ENCODE measurements at places on chromosomes 5 and 9. TPM values are rescaled to one million over a fixed set of nuclear protein-coding genes. Genes with fewer than 3 reads are reported as not detected.
A peak's percentile ranks its signal among the peaks of the same experiment; 100 is the strongest.

Gene LECT2
- total RNA-seq = not detected

DNA sequence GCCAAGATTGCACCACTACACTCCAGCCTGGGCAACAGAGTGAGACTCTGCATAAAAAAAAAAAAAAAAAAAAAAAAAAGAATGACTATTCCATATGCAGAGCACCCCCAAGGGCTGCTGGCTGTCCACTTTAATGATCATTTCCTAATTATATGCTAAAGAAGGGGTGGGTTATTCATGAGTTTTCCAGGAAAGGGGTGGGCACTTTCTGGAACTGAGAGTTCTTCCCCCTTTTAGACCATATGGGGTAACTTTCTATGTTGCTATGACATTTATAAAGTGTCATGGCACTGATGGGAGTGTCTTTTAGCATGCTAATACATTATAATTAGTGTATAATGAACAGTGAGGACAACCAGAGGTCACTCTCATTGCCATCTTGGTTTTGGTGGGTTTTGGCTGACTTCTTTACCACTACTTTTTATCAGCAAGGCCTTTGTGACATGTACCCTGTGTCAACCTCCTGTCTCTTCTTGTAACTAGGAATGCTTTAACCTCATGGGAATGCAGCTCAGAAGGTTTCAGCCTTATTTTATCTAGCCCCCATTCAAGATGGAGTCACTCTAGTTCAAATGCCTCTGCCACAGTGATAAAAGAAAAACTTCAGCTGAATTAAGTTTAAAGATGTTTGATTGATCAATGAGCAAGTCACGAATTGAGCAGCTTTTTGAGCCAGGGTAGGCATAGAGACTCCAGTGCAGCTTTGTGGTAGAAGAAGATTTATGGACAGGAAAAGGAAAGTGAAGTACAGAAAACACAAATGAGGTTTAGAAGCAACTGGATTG, 7.1 kb upstream of the NANS start:
- H3K4me1 ChIP-seq = peaks cover 28% of the 10 kb centered on the region
- no peaks in the 10 kb centered on the region for H3K36me3 ChIP-seq
- no peak overlapping the region for H3K4me3 ChIP-seq

Gene RANBP17
- not detected for total RNA-seq

DNA sequence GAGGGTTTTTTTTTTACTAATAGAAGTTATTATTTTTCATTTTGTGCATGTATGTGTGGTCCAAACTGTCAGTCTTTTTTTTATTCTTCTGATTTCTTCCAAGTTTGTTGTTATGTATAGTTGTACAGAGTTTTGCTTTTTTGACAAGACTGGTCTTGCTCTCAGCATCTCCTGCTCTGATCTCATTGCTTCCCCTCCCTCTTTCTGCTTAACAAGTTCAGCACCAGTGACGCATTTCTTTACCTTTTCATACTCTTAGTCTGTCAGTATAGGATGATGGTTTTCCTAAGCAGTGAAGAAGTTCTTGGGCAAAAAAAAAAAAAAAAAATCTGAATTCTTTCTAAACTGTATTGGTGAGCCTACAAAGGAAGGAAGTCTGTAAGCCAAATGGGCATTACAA, 135.1 kb downstream of the CD180 start:
- no peaks in the 10 kb centered on the region for H3K36me3 ChIP-seq
- no peak overlapping the region for H3K27ac ChIP-seq
- peaks cover 7% of the 10 kb centered on the region for H3K4me1 ChIP-seq
- H3K4me3 ChIP-seq = no peak overlapping the region
- DNase-seq = no peak
- H3K27me3 ChIP-seq = no peaks in the 10 kb centered on the region

- no peak overlapping the region for H3K4me3 ChIP-seq
- no peak for DNase-seq
- no peaks in the 10 kb centered on the region for H3K4me1 ChIP-seq
- no peaks in the 10 kb centered on the region for H3K27me3 ChIP-seq
- H3K36me3 ChIP-seq = no peaks in the 10 kb centered on the region
These were observed 25.8 kb upstream of the COL15A1 start for GRCh38 chr9:98917746-98918487.

Gene PAEP
- total RNA-seq = 0.75 TPM

Gene PRPF4
- 49.0 TPM for total RNA-seq

DNA sequence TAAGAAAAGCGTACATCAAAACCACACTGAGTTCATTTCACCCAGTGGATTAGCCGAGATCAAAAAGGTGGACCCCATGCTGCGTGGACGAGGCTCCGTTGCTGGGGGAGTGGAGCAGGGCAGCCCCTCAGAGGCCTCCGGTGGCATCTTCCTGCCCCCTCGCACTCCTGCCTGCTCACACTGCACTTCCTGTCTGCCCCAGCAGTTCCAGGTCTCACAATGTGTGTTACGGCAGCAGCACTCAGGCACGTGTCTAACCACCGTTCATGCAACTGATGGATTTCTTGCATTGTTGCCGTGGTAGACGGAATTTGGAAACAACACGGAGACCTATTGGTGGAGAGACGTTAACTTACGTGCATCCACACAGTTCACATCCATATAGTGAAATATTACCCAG, 196.6 kb upstream of the OTULINL start:
- DNase-seq = no peak
- H3K27ac ChIP-seq = no peak overlapping the region
- H3K4me1 ChIP-seq = no peaks in the 10 kb centered on the region
- H3K36me3 ChIP-seq = peaks cover 85% of the 10 kb centered on the region
- H3K27me3 ChIP-seq = no peaks in the 10 kb centered on the region

DNA sequence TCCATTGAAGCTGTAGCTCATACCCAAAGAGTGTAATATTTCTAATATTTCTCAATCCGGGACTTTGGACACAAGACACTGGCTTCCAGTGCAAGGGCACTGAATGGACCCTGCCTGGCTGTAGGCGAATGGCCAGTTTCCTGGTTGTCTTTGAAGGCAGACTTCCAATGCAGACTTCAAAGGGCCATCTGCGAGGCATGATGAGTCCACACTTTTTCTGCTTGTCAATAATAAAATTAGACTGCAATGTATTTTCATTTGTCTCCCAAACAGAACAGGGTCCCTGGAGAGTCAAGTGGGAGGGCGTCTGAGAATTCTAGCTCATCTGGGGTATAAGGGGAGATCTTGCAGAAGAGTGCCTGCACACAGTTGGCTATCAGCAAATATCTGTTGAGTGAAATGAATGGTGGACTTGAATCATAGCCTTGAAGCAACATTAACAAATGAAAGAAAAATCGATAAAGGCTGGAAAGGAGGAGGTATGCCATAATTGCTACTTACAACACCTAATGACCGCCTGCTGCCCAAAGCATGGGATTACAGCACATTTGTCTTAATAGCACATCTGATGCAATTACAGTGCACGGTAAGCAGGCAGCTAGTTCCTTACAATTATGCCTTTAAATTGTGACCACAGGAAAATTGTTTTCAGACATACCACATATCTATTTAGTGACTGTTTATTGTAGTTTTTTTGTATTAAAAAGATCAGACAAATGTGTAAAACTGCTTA, 137.5 kb downstream of the ARHGEF28 start:
- peak; percentile 88 for DNase-seq
- no peaks in the 10 kb centered on the region for H3K36me3 ChIP-seq
- H3K27ac ChIP-seq = peak overlapping the region; percentile 66

- no peaks in the 10 kb centered on the region for H3K27me3 ChIP-seq
- H3K4me3 ChIP-seq = no peak overlapping the region
- DNase-seq = no peak
- H3K36me3 ChIP-seq = no peaks in the 10 kb centered on the region
These were observed 39.1 kb downstream of the FBN2 start for GRCh38 chr5:128498844-128499455.

DNA sequence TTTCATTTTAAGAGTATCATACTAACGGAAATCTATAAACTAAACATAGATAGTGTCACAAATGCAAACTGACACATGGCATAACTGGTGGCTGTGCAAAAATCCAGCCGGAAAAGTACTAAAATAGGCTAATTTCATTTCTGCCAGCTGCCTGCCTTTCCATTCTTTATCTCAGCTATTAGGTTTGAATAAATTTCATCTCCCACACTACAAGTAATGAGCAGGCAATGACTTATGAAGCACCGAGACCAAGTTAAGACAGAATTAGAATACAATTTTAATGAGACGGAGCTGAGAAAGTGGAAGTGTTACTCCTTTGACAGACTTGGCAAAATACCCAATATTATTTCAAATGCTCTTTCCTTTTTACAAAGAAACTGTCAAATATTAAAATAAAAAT, 258.8 kb upstream of the ZNF608 start:
- H3K36me3 ChIP-seq = no peaks in the 10 kb centered on the region
- H3K27me3 ChIP-seq = no peaks in the 10 kb centered on the region
- no peak overlapping the region for H3K4me3 ChIP-seq
- DNase-seq = no peak
- H3K4me1 ChIP-seq = no peaks in the 10 kb centered on the region

DNA sequence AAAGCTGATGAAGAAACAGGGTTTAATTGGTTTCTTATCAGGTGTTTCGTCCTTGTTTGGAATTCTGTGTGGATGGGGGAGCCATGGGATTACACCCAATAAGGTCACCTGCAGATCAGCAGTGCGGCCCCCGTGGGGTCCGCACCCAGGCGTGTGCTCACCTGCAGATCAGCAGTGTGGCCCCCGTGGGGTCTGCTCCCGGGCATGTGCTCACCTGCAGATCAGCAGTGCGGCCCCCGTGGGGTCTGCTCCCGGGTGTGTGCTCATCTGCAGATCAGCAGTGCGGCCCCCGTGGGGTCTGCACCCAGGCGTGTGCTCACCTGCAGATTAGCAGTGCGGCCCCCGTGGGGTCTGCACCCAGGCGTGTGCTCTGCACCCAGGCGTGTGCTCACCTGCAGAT, 41.7 kb upstream of the CEP72 start:
- H3K27ac ChIP-seq = no peak overlapping the region
- H3K4me3 ChIP-seq = no peak overlapping the region
- no peak for DNase-seq
- H3K36me3 ChIP-seq = no peaks in the 10 kb centered on the region
- peaks cover 79% of the 10 kb centered on the region for H3K27me3 ChIP-seq

DNA sequence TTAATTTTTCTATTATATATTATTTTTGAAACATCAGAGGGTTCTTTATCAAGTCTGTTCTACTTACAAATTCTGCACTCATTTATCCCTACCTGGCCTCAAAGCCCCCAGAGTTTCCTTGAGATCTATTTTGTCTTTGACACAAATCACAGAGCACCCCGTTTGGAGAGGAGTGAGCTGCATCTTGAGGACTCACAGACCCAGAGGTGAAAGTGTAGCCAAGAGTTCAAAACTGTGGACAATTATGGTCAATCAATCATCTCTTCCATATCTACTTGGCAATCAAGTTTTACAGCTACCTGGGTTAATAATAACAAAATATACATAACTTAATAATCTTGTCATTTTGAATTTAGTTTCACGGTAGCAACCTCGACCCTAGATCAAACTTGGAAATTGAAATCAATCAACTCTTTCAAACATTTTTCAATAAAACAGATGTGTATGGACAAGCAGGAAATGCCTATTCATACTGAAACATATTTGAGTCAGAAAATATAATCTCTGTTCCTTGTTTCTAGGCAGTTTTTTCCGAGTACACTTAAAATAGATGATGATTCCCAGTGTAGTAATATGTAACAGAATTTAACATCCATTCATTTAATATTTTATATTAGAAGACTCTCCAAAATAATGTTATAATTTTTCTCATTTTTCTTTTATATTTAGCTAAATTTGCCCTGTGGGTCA, 13.7 kb upstream of the SYK start:
- no peaks in the 10 kb centered on the region for H3K36me3 ChIP-seq
- H3K27me3 ChIP-seq = no peaks in the 10 kb centered on the region

- H3K27me3 ChIP-seq = no peaks in the 10 kb centered on the region
- no peaks in the 10 kb centered on the region for H3K36me3 ChIP-seq
- peak; percentile 43 for DNase-seq
- no peak overlapping the region for H3K4me3 ChIP-seq
These were observed 19.9 kb upstream of the CPEB4 start for GRCh38 chr5:173868096-173868880.

Gene IL33
- total RNA-seq = not detected

DNA sequence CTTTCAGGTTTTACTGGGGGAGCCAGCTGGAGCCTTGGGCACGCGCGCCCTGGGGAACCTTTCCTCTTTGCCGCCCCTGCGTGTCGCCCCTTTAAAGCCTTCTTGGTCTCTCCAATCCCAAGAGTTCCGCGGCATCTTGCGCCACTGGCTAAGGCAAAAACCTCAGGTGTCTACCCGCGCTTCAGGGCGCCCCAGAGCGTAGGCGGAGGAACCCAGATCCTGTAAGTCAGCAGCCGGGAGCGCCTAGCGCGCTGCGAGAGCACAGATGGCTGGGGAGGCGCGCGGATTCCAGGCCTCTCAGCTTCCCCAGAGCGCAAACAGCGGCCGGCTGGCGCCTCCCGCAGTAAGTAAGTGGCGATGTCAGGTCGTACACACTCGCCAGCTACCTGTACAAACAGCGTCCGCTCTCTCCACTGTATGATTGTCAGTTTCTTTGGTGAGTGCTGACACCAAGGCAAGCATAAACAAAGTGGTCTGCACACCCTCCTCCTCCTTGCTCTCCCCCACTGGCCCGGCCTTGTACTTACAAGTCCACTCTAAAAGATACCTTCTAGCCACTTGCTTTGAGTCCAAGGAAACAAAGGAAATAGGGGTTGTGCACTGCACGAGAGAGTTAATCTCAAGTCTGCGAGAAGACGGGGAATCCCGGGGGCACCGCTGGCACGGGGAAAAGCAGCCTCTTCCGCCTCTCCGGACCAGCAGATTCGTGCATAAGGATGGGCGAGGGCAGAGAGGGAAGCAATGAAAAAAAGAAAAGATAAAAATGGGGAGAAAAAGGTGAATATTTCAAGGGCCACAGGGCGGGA, 2.9 kb downstream of the HTR1A start:
- no peaks in the 10 kb centered on the region for H3K4me1 ChIP-seq
- no peaks in the 10 kb centered on the region for H3K36me3 ChIP-seq
- H3K27ac ChIP-seq = no peak overlapping the region
- no peaks in the 10 kb centered on the region for H3K27me3 ChIP-seq
- no peak overlapping the region for H3K4me3 ChIP-seq

Gene PAIP1
- total RNA-seq = 141 TPM

Gene TTC23L
- 1.4 TPM for total RNA-seq

DNA sequence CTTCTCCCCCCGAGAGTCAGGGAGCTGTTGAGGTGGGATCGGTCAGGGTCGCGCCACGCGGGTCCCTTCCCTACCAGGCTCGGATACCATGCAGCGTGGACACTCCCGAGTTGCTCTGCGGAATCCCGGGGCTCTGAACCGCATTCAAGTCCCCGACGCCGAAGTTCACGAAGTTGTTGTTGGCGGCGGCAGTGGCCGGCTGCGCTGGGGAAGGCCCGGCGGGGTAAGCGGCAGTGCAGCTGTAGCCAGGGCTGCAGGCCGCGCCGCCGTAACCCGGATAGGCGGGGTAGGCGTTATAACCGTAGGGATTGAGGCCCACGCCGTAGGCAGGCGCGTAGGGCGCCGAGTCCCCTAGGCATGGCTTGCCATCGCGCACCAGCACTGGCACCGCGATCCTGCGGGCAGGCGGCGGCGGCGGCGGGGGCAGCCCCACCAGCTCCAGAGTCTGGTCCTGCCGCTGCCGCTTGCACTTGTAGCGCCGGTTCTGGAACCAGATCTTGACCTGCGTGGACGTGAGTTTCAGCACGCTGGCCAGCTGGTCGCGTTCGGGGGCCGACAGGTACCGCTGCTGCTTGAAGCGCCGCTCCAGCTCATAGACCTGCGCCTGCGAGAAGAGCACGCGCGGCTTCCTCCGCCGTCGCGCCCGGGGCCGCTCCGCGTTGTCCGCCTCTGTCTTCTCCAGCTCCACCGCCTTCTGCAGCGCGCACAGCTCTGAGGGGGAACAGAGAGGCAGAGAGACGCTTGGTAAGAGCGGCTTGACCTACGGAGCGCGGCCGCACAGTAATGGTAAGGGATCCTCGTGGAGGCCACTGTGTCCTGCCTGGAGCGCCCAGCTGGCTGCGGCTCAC, 2.3 kb downstream of the NKX2-5 start:
- no peak overlapping the region for H3K27ac ChIP-seq
- H3K36me3 ChIP-seq = no peaks in the 10 kb centered on the region
- no peak overlapping the region for H3K4me3 ChIP-seq
- peaks cover 74% of the 10 kb centered on the region for H3K27me3 ChIP-seq
- H3K4me1 ChIP-seq = peaks cover 18% of the 10 kb centered on the region

Data from HepG2 (cell line).